ENCODE measurements at places on chromosomes 2 and 18.

DNA sequence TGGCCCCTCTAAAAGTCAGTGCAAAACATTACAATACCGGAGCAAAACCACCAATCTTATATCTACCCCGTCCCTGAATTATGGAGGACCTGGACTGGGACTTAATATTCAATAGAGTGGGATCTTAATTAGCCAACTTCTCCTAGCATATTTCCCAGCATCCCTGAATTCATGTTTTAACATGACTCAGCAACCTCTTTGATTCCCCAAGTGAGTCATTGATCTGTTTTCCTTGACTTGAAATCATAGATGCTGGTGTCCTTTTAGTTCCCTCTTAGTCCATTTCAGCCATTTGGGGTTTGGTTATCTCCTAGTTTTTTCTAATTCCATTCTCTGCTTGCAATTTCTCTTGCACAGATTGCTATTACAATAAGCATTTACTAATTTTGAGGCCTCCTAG lies 677.7 kb upstream of the CELF4 start:
- no peak for DNase-seq

DNA sequence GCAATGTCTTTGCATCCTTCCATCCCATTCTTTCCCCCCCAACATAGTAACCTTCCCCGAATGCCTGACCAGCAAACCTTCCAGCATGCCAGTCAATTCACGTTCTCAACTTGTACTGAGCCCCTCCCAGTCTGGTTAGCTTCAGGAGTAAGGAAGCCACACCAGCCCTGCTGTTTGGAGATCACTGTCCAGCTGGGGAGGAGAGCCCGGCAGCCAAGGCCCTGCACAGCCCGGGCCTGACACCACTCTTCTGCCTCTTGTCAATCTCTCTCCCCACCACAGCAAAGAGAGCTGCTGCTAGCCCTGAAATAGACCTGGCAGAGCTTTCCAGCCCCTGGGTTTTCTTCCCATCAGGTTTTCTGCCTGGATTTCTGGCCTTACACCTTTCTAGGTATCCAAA lies 185.8 kb upstream of the ID2 start:
- DNase-seq: no peak

GRCh38 chr2:126449677-126450076 lies 206.3 kb upstream of the GYPC start:
- no peak for DNase-seq

GRCh38 chr18:26702086-26702485 lies 153.7 kb upstream of the KCTD1 start:
- no peak for DNase-seq

DNA sequence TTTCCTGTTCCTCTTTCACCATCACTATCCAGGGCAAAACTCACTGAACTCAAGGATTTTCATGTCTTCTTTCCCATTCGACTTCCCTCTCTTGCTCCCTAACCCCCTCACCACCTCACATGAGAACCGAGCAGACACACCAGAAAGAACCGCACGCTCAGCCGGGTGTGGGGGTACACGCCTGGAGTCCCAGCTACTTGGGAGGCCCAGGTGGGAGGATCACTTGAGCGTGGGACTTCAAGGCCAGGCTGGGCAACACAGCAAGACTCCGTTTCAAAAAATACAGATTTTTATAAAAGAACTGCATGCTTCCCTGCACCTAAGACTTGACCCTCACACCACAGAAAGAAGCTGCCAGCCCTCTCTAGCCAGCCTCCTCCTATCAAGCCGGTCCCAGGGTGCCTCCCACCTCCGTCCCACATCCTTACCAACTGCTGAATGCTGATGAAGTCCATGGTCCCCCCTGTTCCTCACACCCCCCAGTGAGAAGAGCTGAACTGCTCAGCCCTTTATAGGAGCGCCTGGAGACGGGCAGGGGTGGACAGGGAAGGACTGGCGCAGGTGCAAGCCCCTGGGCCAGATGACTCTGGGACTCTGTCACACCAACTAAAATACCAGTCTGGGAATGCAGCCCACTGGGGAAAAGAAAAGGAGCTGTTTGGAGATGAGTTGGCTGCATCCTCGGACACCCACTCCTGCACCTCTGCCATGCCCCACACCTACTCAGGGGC lies at the start of gene ANKRD23:
Gene ANKRD23, minus strand, starts transcription at position 484 of the 731 bp plus-strand sequence. Its CDS starts 29 bp downstream, at position 455.
- no peak for DNase-seq

DNA sequence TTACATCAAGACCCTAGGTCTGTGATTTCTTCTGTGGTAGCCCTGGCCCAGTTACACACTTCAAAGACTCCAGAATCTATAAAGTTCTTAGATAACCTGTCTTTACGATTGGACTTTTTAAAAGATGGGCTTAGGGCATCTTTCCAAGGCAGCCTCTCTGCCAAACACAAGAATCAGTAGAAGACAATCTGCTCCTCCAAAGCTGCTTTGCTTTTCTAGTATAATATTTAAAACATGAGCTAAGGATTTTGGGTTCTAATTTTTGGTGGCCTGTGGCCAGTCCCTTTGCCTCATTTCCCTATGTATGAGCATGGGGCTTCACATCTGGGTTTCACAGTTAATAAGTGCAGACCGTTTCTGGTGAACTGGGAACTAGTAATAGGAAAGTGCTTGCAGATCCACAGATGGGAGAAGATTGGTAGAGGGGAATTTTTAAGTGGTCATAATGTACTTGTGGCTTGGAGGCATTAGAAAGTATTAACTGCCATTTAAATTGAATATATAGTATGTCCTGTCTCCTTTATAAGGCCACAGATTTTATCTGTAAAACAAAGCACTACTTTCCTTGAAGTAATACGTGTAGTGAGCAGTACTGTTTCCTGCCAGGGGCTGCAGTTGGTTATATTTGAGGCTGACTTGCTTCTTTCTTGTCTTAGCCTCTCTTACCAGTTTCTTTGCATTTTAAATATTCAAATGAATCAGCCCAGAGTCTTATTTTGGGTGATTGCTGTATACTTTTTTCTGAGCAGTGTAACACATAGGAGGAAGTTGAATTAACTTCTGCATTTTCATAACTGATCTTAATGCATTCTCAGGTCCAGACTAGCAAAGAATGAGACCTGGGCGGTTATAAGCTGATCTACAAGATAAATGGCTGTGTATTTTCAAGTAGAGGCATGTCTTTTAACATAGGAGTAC lies 1.5 kb downstream of the ARPC2 start:
- peak; percentile 21 for DNase-seq

DNA sequence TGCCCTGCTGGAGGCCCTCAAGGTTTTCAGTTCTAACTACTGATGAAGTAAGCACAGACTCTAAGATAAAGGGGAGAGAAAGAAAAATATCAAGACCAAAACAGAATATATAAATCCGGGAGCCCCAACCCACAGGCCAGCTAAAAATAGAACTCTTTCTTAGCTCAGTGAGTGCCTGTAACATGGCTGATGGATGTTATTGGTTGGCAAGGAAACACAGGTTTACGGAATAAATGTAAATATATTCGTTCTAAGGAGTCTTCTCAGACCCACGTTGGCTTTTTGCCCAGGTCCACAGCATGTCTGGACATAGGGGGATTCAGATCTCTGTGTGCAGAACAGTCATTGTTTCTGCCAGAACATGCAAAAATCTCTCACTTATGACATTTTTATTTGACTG lies 139.0 kb upstream of the SERPINE2 start:
- DNase-seq: no peak

- no peak for DNase-seq
Measured at GRCh38 chr2:8546612-8547283, 135.1 kb upstream of the ID2 start.

DNA sequence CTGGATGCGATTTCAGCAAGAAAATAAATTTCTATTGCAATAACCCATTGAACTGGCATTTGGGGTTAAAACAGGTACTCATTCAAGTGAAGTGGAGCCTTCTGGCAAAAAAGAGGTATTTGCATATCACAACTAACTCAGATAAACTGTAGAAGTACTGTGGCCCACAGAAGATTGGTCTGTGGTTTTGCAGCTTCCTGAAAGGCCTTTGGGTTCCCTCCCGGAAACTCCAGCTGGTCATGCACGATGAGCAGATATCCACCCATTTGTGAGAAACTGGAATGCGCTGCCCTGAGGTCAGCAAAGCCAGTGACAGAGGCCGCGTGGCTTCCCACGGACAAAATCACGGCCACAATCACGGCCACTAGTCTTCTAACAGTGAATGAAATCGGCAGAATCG lies 106.3 kb downstream of the EPHA4 start:
- DNase-seq: no peak

DNA sequence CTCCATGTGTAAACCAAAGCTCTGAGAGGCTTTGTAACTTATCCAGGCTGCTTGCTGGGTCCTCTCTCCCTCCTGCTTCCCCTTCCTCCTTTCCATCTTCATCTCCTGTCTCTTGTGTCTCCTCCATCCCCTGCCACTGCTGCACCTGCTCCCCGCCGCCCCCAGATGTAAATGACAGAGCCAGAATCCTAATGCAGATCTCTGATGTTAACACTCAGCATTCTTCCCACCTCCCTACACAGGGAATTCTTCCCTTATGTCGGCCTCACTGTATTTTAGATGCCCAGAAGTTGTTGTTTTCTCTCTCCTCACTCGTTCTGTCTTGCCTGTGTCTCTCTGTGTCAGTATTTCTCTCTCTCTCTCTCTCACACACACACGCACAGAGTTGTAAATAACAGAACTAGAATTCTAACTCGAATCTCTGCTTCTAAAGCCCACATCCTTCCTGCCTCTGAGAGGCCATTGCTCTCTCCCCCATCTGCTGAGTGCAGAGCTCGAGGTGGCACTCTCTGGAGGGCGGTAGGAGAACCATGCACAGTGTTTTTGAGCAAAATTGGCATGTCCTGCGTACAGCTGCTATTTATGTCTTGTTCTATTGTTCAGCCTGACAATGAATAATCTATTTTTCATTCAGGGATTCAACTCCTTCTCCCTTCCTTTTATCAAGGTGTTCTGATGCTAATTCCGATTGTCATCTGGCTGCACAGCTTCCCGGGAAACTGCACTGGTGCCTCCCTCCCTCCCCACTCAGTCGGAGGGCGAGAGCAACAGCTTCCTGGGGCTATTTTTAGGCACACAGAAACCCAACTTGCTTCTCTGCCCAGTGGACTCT lies 219.9 kb downstream of the SH3RF3 start:
- DNase-seq: peak; percentile 40

DNA sequence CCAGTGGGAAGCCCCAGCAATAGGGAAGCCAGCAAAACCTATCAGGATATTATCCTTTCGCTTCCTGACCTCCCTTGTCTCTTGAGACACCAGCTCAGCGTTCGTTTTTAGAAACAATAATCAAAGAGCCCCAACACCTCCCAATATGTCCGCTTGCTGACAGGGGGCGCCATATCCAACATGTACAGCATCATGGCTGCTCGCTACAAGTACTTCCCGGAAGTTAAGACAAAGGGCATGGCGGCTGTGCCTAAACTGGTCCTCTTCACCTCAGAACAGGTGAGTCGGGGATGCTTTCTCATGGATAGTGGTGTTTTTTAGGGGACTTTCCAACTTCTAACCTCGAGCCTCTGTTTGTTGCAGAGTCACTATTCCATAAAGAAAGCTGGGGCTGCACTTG lies 28.7 kb downstream of the GAD1 start:
- no peak for DNase-seq

DNA sequence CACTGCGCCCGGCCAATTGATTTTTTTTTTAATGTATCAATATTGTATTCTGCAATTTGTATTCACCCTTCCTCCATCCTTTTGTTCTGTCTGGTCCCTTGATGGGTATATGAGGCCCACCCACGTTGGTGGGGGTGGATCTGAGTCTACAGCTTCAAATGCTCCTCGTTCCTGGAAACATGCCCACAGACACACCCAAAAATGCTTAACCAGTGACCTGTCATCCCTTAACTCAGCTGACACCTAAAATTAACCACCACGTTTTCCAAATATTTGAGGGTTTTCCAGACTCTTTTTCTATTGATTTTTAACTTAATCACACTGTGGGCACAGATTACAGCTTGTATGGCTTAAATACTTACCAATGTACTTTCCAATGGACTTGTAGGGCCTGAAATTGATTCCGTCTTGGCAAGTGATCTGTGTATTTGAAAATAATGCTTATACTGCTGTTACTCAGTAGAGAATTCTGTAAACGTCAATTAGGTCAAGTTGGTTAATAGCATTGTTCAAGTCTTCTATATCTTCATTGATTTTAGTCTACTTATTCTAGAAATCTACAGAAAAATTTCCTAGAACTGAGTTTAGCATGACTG lies 34.4 kb upstream of the CYP27C1 start:
- DNase-seq: no peak

GRCh38 chr2:42238644-42239288 lies 69.6 kb downstream of the EML4 start:
- no peak for DNase-seq

- DNase-seq: no peak
Measured at GRCh38 chr2:46679761-46680160, 200.4 kb downstream of the TMEM247 start.

DNA sequence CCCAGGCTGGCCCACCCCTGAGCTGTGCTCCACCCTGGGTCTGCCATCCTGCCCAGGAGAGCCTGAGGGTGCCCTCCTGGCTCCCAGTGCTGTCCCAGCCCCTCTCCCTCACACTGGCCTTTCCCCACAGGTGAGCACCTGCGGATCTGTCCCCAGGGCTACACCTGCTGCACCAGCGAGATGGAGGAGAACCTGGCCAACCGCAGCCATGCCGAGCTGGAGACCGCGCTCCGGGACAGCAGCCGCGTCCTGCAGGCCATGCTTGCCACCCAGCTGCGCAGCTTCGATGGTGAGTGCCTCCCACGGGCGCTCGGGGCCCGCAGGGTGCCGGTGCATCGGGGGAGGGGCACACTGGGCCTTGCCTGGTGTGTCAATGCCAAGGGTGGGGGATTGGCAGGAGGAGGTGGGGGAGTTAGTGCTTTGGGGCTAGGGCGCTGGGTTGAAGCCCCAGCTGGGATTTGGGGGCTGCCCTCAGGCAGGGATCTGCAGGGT lies 23.5 kb downstream of the GPC1 start:
- DNase-seq: no peak

- no peak for DNase-seq
Measured at GRCh38 chr2:24329700-24330099, 30.6 kb downstream of the ITSN2 start.

DNA sequence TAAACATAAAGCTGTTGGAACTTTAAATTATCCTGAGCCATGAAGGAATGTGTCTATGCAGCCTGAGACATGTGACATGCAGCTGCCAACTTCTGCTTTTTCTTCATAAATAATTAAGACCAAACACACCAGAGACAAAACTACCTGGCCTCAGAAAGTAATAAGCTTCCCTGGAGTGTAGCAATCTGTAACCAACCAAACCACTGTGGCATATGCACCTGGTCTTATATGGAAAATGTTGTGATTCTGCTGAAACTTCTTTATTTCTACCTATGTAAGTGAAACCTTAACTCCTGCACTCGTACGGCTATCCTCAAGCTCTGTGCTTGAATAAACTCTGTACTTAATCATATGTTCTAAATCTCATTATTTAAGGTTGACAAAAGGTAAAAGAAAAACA lies 515.0 kb downstream of the TMEM182 start:
- DNase-seq: no peak

GRCh38 chr18:26741048-26741447 lies 124.5 kb downstream of the AQP4 start:
- no peak for DNase-seq

Measured in GM19239 (cell line).